ENCODE measurements at places on chromosomes 3 and 15.
A peak's percentile ranks its signal among the peaks of the same experiment; 100 is the strongest.

DNA sequence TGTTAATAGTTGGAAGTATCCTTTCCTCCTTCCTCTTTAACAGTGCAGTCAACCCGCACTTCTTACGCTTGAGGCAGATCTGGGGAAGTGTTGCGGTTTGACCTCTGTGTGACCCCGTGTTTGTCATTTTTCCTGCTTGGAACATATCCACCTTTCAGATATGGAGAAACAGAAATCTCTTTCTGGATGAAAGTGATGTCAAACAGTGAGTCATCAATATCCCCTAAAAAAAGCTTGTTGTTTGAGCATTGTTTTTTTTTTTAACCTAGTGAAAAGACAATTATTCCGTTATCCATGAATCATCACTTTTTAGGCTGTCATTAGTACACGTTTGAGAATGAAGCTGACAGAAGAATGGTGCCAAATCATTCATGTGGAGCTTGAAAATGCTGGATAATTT lies 293.7 kb downstream of the ARPP21 start:
- H3K4me3 ChIP-seq = no peak overlapping the region
- H3K36me3 ChIP-seq = no peaks in the 10 kb centered on the region
- H3K4me1 ChIP-seq = no peaks in the 10 kb centered on the region

DNA sequence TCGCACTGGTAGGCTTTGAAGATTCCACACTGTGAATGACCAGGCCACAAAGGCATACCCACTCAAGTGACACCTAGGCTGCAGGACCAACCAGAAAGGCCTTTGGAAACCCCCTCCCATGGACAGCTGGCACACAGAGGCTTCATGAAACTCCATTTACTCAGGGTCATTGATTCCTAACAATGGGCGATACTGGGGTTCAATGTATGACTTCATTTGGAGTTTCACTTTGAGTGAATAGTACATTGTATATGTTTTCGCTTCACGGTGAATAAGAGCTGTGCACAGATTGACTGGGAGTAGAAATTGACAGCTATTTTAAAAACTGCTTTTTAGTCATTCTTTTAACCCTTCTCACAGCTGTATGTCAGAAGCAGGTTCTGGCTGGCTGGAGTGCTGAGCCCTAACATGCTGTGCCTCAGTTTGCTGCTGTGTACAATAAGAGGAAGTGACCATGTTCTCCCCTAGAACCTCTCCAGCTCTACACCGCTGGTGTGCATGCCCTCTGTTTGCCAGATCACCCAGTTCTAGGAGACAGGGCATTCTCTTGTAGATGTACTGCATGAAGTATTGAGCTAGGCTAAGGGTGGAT lies 15.4 kb upstream of the CX3CR1 start:
- DNase-seq = no peak
- no peaks in the 10 kb centered on the region for H3K36me3 ChIP-seq
- H3K4me3 ChIP-seq = no peak overlapping the region
- no peaks in the 10 kb centered on the region for H3K4me1 ChIP-seq

- no peaks in the 10 kb centered on the region for H3K4me1 ChIP-seq
- no peak overlapping the region for H3K4me3 ChIP-seq
- no peak overlapping the region for H3K27ac ChIP-seq
- no peaks in the 10 kb centered on the region for H3K27me3 ChIP-seq
- no peaks in the 10 kb centered on the region for H3K36me3 ChIP-seq
Observed at GRCh38 chr3:46090161-46090591, 62.9 kb upstream of the XCR1 start.

GRCh38 chr15:66897971-66898370 lies 167.4 kb upstream of the SMAD3 start:
- no peak for DNase-seq
- no peak overlapping the region for H3K4me3 ChIP-seq
- H3K4me1 ChIP-seq = no peaks in the 10 kb centered on the region
- no peaks in the 10 kb centered on the region for H3K27me3 ChIP-seq
- no peak overlapping the region for H3K27ac ChIP-seq

- DNase-seq = no peak
- H3K36me3 ChIP-seq = no peaks in the 10 kb centered on the region
- no peaks in the 10 kb centered on the region for H3K4me1 ChIP-seq
- no peaks in the 10 kb centered on the region for H3K27me3 ChIP-seq
Observed at GRCh38 chr3:167918008-167918596, 177.6 kb downstream of the GOLIM4 start.

DNA sequence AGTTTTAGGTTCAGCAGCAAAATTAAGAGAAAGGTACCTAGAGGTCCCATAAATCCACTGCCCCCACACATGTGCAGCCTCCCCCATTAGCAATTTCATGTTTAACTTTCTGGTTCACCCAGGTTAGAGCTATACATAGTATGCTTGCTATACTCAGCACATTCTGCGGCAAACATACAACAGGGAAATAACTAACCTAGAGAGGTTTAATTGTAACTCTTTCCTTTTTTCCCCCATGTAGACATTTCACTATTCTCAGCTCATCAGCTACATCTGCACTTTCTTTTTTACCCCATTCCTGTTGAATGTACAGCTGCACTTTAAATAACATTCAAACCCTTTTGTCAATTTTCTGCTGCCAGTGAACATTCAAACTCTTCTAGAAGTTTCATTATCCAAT lies 21.1 kb downstream of the TFRC start:
- peaks cover 8% of the 10 kb centered on the region for H3K36me3 ChIP-seq
- DNase-seq = no peak
- H3K27me3 ChIP-seq = no peaks in the 10 kb centered on the region
- H3K4me1 ChIP-seq = no peaks in the 10 kb centered on the region
- H3K27ac ChIP-seq = no peak overlapping the region
- no peak overlapping the region for H3K4me3 ChIP-seq

- no peaks in the 10 kb centered on the region for H3K36me3 ChIP-seq
- H3K4me3 ChIP-seq = no peak overlapping the region
- H3K27me3 ChIP-seq = no peaks in the 10 kb centered on the region
- no peaks in the 10 kb centered on the region for H3K4me1 ChIP-seq
- no peak overlapping the region for H3K27ac ChIP-seq
Observed at GRCh38 chr3:39990532-39990931, 181.1 kb downstream of the MYRIP start.

- H3K4me3 ChIP-seq = no peak overlapping the region
- H3K4me1 ChIP-seq = no peaks in the 10 kb centered on the region
- DNase-seq = no peak
- no peaks in the 10 kb centered on the region for H3K36me3 ChIP-seq
- no peaks in the 10 kb centered on the region for H3K27me3 ChIP-seq
- no peak overlapping the region for H3K27ac ChIP-seq
Observed at GRCh38 chr3:193040836-193041672, 123.4 kb upstream of the MB21D2 start.

- H3K4me3 ChIP-seq = no peak overlapping the region
- no peaks in the 10 kb centered on the region for H3K36me3 ChIP-seq
- no peak for DNase-seq
Observed at GRCh38 chr3:140931016-140931454, 10.6 kb upstream of the SLC25A36 start.

DNA sequence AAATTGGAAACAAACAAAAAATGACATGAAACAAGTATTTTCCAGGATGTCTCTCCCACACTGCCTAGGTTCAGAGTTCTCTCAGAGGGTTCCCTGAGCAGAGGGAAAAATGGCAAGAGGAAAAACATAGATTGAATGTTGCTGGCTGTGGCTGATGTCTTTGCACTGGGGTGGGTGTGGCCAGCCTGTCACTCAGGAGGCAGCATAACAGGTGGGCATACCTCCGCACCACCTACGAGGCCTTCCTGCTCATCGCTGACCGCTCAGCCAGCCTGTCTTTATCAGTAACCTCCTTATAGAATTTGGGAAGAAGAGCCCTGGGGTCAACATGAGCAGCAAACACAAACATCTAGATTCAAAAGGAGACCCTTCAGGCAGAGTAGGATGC lies 216.6 kb upstream of the UMPS start:
- H3K4me3 ChIP-seq = no peak overlapping the region
- no peak overlapping the region for H3K27ac ChIP-seq
- no peak for DNase-seq
- no peaks in the 10 kb centered on the region for H3K36me3 ChIP-seq
- H3K27me3 ChIP-seq = no peaks in the 10 kb centered on the region

- H3K4me1 ChIP-seq = no peaks in the 10 kb centered on the region
- H3K27me3 ChIP-seq = no peaks in the 10 kb centered on the region
- no peak overlapping the region for H3K27ac ChIP-seq
- H3K4me3 ChIP-seq = no peak overlapping the region
Observed at GRCh38 chr3:168272343-168272985, 176.7 kb upstream of the GOLIM4 start.

DNA sequence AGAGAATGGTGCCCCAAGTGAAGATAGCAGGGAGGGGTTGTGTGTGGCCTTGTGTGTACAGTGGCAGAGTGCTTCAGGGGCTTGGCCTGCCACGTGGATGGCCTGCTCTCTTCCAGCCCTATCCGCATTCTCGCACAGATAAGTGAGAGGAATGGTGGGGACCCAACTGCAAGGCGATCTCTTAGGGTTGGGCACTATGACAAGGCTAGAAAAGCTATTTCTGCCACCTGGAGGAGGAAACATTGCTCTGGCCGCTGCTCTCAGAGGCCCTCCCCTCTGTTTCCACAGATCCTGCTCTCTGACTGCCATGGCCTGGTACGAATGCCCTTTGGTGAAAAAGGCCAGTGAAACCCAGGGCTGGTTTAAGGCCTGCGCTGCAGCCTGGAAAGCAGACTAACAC lies 20.6 kb downstream of the EEFSEC start:
- no peak overlapping the region for H3K4me3 ChIP-seq
- no peak overlapping the region for H3K27ac ChIP-seq
- H3K27me3 ChIP-seq = no peaks in the 10 kb centered on the region

DNA sequence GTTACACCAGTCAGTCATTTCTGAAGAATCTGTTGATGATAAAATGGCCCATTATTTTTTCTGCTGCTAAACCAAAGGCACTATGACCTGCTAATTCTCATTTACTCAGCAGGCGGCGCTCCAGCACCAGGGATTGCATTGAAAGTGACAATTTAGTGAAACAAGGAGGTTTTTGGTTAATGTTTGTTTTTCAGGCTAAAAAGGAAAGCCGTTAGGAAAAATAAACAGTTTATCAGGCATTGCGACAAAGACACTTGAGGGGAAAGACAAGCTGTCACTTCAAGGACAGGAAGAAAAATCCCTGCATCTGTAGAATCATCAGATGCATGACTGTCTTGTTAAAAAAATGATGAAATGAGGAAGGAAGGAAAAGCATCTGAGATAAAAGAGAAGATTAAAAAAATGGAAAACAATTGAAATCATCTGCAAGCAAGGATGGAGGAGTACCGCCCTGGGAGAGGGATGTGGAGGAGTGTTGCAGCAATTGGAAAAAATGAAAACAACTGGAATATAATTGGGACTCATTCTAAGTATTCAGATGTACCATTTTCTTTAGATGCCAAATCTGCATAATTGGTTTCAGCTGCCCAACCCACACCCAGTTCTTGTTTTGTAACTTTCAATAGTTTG lies 54.0 kb downstream of the NR1D2 start:
- H3K36me3 ChIP-seq = no peaks in the 10 kb centered on the region
- H3K4me1 ChIP-seq = no peaks in the 10 kb centered on the region
- peak; percentile 41 for DNase-seq
- no peak overlapping the region for H3K27ac ChIP-seq
- no peak overlapping the region for H3K4me3 ChIP-seq

DNA sequence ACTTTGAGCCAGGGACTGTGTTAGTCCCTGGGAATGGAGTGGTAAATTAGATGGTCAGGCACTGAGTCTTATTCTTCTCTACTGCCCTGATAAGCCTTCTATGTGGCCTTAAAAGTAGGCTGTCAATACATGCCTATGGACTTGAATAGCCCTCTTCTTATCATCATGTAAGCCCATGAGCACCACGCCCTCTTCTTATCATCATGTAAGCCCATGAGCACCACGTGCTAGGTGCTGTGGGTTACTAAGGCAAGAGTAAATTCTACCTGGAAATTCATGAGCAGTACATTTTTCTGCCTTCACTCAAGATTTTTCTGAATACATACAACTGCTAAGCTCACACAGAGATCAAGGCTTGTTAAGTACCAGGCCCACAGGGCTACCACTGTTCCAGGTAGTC lies 68.5 kb downstream of the DHX30 start:
- no peak overlapping the region for H3K27ac ChIP-seq
- H3K27me3 ChIP-seq = no peaks in the 10 kb centered on the region
- no peak overlapping the region for H3K4me3 ChIP-seq

- H3K4me3 ChIP-seq = no peak overlapping the region
- H3K27ac ChIP-seq = no peak overlapping the region
- H3K36me3 ChIP-seq = no peaks in the 10 kb centered on the region
- H3K4me1 ChIP-seq = no peaks in the 10 kb centered on the region
- no peak for DNase-seq
Observed at GRCh38 chr3:123071146-123071545, 4.3 kb downstream of the PDIA5 start.

DNA sequence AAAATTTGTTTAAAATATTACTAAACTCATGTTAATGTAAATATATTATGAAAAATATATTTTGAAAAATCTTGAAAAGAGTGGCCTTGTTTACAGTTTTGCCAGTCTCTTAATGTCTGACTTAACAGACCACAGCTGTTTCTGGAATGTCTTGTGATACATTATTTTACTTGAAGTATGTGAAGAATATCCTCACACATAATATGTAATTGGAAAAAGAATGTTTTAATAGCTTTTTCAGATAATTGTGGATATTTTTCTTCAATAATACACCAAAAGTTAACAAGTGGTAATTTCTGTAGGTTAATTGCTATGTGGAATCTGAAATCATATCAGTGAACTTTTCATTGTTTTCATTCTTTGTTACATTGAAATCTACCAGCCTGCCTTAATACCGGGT lies 101.3 kb downstream of the UBE2E2 start:
- no peaks in the 10 kb centered on the region for H3K36me3 ChIP-seq

- H3K27me3 ChIP-seq = no peaks in the 10 kb centered on the region
- H3K27ac ChIP-seq = no peak overlapping the region
- DNase-seq = no peak
- H3K36me3 ChIP-seq = no peaks in the 10 kb centered on the region
- no peaks in the 10 kb centered on the region for H3K4me1 ChIP-seq
Observed at GRCh38 chr3:106628407-106628806, 748.8 kb upstream of the CCDC54 start.

DNA sequence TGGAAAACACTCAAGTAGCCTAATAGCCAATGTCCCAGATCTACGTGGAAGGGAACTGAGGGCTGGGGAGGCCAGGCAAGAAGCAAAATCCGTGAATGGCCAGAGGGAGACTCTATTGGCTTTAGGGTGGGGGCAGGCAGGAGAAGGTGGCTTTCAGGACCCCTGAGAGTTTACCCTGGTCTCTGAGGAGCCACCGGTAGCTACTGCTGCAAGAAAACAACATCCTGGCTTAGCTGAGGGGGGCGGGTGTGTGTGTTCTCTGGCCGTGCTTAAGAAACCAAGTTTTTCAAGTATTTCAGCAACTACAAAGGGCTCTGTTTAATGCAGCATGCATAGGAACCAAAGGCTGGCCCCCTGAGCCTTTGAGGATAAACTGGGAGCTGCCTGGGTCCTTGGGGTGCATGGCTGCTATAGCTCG lies 47.6 kb upstream of the TRPM1 start:
- no peaks in the 10 kb centered on the region for H3K36me3 ChIP-seq
- DNase-seq = no peak

GRCh38 chr3:52063026-52063723 lies 6.8 kb upstream of the DUSP7 start:
- DNase-seq = no peak
- peaks cover 10% of the 10 kb centered on the region for H3K4me1 ChIP-seq
- no peak overlapping the region for H3K4me3 ChIP-seq
- H3K36me3 ChIP-seq = no peaks in the 10 kb centered on the region
- no peaks in the 10 kb centered on the region for H3K27me3 ChIP-seq
- H3K27ac ChIP-seq = peak overlapping the region; percentile 55

- H3K36me3 ChIP-seq = no peaks in the 10 kb centered on the region
- no peaks in the 10 kb centered on the region for H3K4me1 ChIP-seq
- no peak for DNase-seq
Observed at GRCh38 chr3:42829083-42829627, 19.9 kb downstream of the ACKR2 start.
